ENCODE measurements at places on chromosomes 16 and 17. TPM values are rescaled to one million over a fixed set of nuclear protein-coding genes. Genes with fewer than 3 reads are reported as not detected.
A peak's percentile ranks its signal among the peaks of the same experiment; 100 is the strongest.

DNA sequence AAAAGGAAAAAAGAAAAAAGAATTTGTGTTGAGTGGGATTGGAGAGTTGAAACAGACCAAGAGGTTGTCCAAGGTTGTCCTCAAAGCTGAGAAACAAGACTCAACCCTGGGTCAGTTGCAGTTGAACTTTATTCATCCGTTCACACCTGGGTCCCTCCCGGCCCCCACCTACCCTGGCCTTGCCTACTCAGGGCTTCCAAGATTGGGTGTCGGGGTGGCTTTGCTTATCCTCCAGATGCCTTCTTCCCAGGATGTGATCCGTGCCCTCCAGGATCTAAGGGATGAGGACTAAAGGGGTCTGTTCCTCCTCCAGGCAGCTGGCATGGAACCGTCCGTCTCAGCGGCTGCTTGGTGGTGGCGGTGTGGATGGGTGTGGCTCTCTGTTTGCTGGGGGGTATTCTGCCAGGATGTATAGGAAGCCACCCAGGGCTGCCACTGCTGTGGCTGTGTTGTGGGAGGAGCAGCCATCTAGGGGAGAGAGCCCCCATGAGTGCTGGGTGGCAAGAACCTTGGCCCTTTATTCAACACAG, 10.3 kb upstream of the NAGPA start:
- H3K4me1 ChIP-seq: no peaks in the 10 kb centered on the region
- peaks cover 3% of the 10 kb centered on the region for H3K36me3 ChIP-seq
- H3K27me3 ChIP-seq: no peaks in the 10 kb centered on the region
- no peak overlapping the region for H3K4me3 ChIP-seq
- no peak for DNase-seq
- H3K27ac ChIP-seq: no peak overlapping the region

Gene TEKT5
- not detected for total RNA-seq

Gene MT1M
- not detected for total RNA-seq

- H3K27ac ChIP-seq: no peak overlapping the region
- no peak overlapping the region for H3K4me3 ChIP-seq
Measured at GRCh38 chr16:88602091-88602490, 31.9 kb downstream of the ZC3H18 start.

DNA sequence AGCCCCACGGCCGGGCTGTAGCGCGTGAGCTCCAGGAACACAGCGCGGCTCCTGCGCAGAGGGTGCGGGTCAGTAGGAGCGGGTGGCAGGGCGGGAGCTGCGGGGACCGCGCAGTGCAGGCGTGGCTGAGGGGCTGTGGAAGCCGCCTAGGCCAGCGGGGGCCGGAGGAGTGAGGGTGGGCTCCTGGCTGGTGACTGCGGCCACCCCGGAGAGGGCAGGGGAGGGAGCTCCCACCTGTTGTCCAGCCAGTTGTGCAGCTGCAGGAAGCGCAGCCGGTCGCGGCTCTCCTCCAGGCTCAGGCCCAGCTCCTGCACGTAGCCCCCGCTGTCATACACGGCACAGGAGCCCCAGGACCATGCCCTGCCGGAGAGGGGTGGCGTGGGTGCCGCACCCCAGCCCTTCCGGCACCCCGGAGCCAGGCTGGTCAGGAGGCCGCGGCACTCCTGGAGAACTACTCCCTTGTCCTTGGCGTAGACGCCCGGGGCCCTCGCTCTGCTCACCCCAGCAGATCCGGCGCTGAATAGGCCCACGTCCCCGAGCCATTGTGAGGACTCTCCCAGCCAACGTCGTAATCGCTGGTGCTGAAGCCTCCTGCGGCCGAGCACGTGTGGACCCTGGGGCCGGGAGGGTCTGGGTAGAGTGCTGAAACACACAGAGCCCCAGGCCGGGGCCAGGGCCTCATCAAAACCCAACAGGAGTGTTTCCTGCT, 43.9 kb downstream of the TSC2 start:
- H3K4me3 ChIP-seq: no peak overlapping the region
- H3K27ac ChIP-seq: no peak overlapping the region
- no peak for DNase-seq

DNA sequence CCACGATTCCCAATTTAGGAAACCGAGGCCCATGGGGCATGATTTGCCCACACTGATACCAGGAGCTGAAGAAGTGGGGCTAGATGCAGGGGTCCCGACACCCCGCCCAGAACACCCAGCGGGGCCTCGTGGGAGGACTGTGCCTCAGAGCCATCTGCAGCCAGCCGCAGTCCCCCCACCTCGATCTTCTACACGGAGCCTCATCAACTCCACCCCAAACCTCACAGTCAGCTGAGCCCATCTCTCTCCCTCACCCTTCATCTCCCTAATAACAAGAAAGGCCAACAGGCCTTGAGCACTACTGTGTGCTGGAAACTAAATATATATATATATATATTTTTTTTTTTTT, 4.2 kb downstream of the ITGAE start:
- H3K4me1 ChIP-seq: peaks cover 31% of the 10 kb centered on the region
- peak overlapping the region; percentile 55 for H3K27ac ChIP-seq
- no peak for DNase-seq
- no peaks in the 10 kb centered on the region for H3K36me3 ChIP-seq
- no peak overlapping the region for H3K4me3 ChIP-seq
- peaks cover 7% of the 10 kb centered on the region for H3K27me3 ChIP-seq

DNA sequence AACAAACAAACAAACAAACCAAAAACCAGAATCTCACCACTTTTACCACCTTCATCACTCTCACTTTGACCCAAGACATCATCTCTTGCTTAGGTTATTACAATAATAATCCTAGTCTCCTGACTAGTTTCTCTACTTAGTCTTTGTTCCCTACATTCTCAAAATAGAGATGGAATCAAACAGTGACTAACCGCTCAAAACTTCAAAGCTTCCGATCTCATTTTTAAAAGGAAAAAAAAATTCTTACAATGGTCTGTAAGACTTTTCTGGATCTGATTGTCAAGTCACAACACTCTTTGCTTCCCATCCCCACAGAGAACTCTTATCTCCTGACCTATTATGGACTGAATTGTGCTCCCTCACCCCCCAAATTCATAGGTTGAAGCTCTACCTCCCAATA, 60.9 kb downstream of the SPAG9 start:
- H3K4me3 ChIP-seq: no peak overlapping the region
- H3K27me3 ChIP-seq: no peaks in the 10 kb centered on the region
- no peak for DNase-seq
- peaks cover 6% of the 10 kb centered on the region for H3K4me1 ChIP-seq
- no peaks in the 10 kb centered on the region for H3K36me3 ChIP-seq

DNA sequence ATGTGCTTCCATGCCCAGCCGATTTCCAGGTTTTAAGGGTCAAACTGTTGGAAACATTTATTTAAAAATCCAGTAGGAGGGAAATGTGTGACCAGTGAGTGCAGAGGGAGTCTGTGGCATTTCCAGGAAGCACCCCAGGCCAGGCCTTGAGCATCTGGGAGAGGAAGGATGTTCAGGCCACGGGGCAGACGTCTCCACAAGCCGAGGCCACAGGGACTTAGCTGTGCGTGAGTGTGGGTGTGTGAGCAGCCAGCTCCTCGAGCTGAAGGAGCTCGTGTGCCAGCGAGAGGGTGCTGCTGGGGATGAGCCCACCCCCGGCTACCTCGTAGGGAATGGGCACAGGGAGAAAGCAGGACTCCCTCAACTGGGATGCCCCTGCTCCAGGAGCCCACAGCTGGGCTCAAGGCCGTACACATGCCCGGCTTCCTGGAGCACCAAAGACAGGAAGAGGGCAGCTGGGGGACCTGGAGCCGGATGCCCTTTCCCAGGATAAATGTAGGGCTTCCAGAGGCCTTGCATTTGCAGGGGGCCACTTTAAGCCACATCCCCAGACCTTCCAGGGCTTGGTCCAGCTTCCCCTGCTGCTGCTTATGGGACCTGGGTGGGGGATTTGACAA, 12.5 kb downstream of the NPTX1 start:
- no peak overlapping the region for H3K4me3 ChIP-seq
- H3K27me3 ChIP-seq: peaks cover 51% of the 10 kb centered on the region
- no peaks in the 10 kb centered on the region for H3K4me1 ChIP-seq

Gene SEC14L5
- 0.04 TPM for total RNA-seq

GRCh38 chr17:81576621-81577277, 24.6 kb upstream of the FAAP100 start:
- H3K4me3 ChIP-seq: no peak overlapping the region
- H3K27ac ChIP-seq: no peak overlapping the region
- peaks cover 8% of the 10 kb centered on the region for H3K4me1 ChIP-seq
- no peak for DNase-seq
- H3K36me3 ChIP-seq: peaks cover 17% of the 10 kb centered on the region

Gene SLC6A2
- not detected for total RNA-seq

DNA sequence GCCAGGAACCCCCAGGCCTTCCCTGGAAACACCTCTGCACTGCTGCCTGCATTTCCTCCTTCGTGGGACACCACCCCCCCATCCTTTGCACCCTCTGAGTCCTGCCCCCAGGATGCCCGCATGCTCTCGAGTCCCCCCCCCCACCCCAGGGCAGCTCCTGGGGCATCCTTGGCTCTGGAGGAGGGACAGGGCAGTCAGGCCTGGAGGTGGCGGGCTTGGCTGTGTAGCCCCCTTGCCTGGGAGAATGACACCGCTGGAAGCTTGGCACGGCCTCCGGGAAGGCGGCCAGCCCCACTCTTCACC, 98.9 kb upstream of the GSE1 start:
- no peaks in the 10 kb centered on the region for H3K4me1 ChIP-seq
- H3K27ac ChIP-seq: no peak overlapping the region
- H3K27me3 ChIP-seq: no peaks in the 10 kb centered on the region

GRCh38 chr16:77660311-77660710, 62.0 kb upstream of the NUDT7 start:
- no peak overlapping the region for H3K4me3 ChIP-seq
- no peaks in the 10 kb centered on the region for H3K36me3 ChIP-seq
- peaks cover 36% of the 10 kb centered on the region for H3K27me3 ChIP-seq

Gene KRT31
- not detected for total RNA-seq

Gene HAGHL
- total RNA-seq: 24.4 TPM

- H3K36me3 ChIP-seq: no peaks in the 10 kb centered on the region
- no peak for DNase-seq
- H3K4me3 ChIP-seq: no peak overlapping the region
- H3K27ac ChIP-seq: no peak overlapping the region
Measured at GRCh38 chr16:49307176-49307575, 25.5 kb upstream of the CBLN1 start.

DNA sequence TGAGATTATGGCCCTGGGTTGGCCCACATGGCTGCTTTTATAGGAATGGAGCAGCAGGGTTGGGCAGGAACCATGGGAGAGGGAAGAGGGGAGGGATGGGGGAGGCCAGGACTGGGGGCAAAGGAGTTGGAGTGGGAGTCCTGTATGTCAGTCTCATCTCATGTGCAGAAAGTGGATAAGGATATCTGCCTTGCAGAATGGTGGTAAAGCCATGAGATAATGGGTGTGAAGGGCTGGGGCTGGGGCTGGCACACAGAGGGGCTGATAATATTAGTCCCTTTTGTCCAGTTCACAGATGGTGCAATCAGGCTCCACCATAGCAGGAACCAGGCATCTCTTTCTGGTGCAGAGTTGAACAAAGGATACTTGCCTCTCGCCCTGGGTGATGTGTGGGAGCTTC, 101.3 kb downstream of the MRM1 start:
- DNase-seq: no peak
- H3K27me3 ChIP-seq: peaks cover 56% of the 10 kb centered on the region
- H3K27ac ChIP-seq: no peak overlapping the region
- H3K4me3 ChIP-seq: no peak overlapping the region
- H3K4me1 ChIP-seq: peaks cover 2% of the 10 kb centered on the region

GRCh38 chr16:70752426-70752825, 48.5 kb downstream of the VAC14 start:
- H3K27ac ChIP-seq: no peak overlapping the region
- no peaks in the 10 kb centered on the region for H3K27me3 ChIP-seq
- H3K4me3 ChIP-seq: no peak overlapping the region
- H3K4me1 ChIP-seq: peaks cover 11% of the 10 kb centered on the region

GRCh38 chr16:50520451-50521245, 27.5 kb upstream of the NKD1 start:
- peaks cover 13% of the 10 kb centered on the region for H3K27me3 ChIP-seq
- no peak overlapping the region for H3K4me3 ChIP-seq
- peaks cover 2% of the 10 kb centered on the region for H3K36me3 ChIP-seq
- no peak for DNase-seq
- no peaks in the 10 kb centered on the region for H3K4me1 ChIP-seq

Gene MGAT5B
- total RNA-seq: 0.12 TPM

GRCh38 chr16:66161942-66162341, 204.5 kb upstream of the CDH5 start:
- no peak overlapping the region for H3K4me3 ChIP-seq
- H3K36me3 ChIP-seq: no peaks in the 10 kb centered on the region
- H3K27ac ChIP-seq: no peak overlapping the region
- H3K27me3 ChIP-seq: no peaks in the 10 kb centered on the region
- no peak for DNase-seq

Gene CCL16
- total RNA-seq: not detected

GRCh38 chr16:23502466-23502865, 7.8 kb downstream of the GGA2 start:
- no peak overlapping the region for H3K27ac ChIP-seq
- no peak overlapping the region for H3K4me3 ChIP-seq
- peaks cover 41% of the 10 kb centered on the region for H3K4me1 ChIP-seq
- H3K36me3 ChIP-seq: peaks cover 12% of the 10 kb centered on the region
- H3K27me3 ChIP-seq: no peaks in the 10 kb centered on the region

Gene NAGS
- 0.82 TPM for total RNA-seq

Gene ITGAL
- 235 TPM for total RNA-seq

Gene SLC4A1
- total RNA-seq: not detected

DNA sequence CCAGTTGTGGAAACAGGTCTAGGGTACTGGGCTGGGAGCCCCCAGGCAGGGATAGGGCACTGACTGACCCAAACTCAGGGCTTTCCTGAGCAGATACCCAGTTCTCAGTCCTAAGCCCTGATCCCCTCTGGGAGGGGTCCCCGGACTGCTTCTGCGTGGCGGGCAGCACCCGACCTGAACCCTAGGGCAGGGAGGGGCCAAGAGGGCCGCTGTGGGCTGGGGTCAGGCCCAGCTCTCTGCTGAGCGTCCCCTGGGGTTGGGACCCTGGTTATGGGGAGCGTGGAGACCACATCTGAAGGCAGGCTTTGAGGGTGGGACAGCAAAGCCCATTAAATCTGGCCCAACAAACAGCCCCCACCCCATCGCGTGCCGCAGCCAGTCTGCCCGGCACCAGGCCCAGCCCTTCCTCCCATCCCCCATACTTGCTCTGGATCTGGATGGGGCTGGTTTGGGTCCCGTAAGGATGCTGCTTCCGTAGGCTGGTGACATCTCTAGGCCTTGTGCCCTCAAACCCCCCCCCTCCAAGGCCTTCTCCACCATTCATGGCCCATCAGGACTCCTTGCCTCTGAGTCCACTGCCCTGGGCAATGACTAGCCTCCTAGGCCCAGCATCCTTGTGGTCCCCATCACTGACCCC, 691 bp upstream of the FAM83G start:
- H3K36me3 ChIP-seq: peaks cover 11% of the 10 kb centered on the region
- peak overlapping the region; percentile 76 for H3K27ac ChIP-seq
- H3K4me3 ChIP-seq: peak overlapping the region; percentile 69
- peaks cover 31% of the 10 kb centered on the region for H3K4me1 ChIP-seq
- no peak for DNase-seq

Gene PARD6A
- total RNA-seq: 7.8 TPM

Gene TNP2
- total RNA-seq: not detected

Measured in activated naive CD8-positive, alpha-beta T cell treated with anti-CD3 and anti-CD28 coated beads for 36 hours (primary cell).